ENCODE measurements at places on chromosomes 7 and 10. TPM values are rescaled to one million over a fixed set of nuclear protein-coding genes. Genes with fewer than 3 reads are reported as not detected.
A peak's percentile ranks its signal among the peaks of the same experiment; 100 is the strongest.

Gene KCP
- not detected for total RNA-seq

Gene CCL24
- not detected for total RNA-seq

Gene RBP3
- total RNA-seq: not detected

Gene UTF1
- total RNA-seq: not detected

Gene CTAGE4
- total RNA-seq: not detected

Gene MRC1
- 250 TPM for total RNA-seq

Gene IFIT1
- 1.0 TPM for total RNA-seq

Gene ZNF503
- 1.4 TPM for total RNA-seq

Gene MYL7
- not detected for total RNA-seq

Gene MTURN
- 15.0 TPM for total RNA-seq

Gene GPER1
- 2.3 TPM for total RNA-seq

Gene PON3
- 0.13 TPM for total RNA-seq

Gene HKDC1
- total RNA-seq: 0.13 TPM

Gene DRGX
- total RNA-seq: not detected

GRCh38 chr7:45564886-45565455 is 9.2 kb upstream of the ADCY1 start:
- DNase-seq: no peak

DNA sequence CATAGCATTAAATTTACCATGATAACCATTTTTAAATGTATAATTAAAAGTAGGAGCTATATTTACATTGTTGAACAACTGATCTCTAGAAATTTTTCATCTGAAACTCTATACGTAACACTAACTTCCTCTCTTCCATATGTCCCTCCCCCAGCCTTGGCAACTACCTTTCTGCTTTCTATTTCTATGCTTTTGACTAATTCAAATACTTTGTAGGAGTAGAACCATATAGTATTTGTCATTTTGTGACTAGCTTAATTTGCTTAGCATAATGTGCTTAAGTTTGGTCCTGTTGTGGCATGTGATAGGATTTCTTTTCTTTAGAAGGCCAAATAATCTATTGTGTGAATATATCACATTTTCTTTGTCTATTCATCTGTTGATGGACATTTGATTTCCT is 225.3 kb upstream of the POT1 start:
- DNase-seq: no peak

DNA sequence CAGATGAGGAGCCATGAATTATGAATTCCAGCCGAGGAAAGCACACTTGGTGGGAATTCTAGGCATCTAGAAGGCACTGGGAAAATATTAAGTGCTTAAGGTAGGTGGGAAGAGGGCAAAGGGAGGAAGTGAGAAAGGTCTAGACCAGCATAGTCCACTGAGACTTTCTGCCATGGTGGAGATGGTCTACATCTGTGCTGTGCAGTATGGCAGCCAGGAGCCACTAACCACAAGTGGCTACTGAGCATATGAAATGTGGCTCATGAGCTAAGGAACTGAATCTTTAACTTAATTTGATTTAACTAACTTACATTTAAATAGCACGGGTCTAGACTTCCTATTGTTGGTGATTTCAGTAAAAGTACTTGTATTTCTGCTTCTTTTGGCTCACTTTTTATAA is 82.5 kb upstream of the SEM1 start:
- no peak for DNase-seq

- DNase-seq: no peak
Measured at GRCh38 chr10:101400585-101400984, 46.6 kb downstream of the BTRC start.

DNA sequence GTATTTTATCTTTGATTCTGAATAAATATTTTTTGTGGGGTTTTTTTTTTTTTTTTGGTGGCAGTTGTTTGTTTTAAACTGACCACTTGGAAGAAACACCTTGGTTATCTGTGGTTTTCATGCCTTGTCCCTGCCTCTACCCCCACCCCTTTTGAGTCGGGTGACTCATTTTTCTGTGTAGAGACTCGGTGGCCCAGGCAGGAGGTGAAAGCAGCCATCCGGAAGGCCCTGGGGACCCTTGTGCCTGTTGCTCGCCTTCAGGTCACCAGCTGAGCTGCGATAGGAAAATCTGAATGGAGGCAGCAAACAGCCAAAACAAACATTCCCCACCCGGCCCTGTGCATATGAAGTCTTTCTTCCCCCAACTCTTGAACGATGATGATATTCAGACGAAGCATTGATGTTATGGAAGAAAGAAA is 22.8 kb downstream of the CYP17A1 start:
- peak; percentile 78 for DNase-seq

GRCh38 chr7:270351-270983 is 19.5 kb upstream of the FOXL3 start:
- no peak for DNase-seq

- DNase-seq: no peak
Measured at GRCh38 chr7:81685270-81685868, 84.5 kb downstream of the HGF start.

GRCh38 chr10:30178356-30178964 is 119.1 kb upstream of the JCAD start:
- no peak for DNase-seq

- DNase-seq: no peak
Measured at GRCh38 chr10:33800545-33800944, 466.1 kb upstream of the NRP1 start.

DNA sequence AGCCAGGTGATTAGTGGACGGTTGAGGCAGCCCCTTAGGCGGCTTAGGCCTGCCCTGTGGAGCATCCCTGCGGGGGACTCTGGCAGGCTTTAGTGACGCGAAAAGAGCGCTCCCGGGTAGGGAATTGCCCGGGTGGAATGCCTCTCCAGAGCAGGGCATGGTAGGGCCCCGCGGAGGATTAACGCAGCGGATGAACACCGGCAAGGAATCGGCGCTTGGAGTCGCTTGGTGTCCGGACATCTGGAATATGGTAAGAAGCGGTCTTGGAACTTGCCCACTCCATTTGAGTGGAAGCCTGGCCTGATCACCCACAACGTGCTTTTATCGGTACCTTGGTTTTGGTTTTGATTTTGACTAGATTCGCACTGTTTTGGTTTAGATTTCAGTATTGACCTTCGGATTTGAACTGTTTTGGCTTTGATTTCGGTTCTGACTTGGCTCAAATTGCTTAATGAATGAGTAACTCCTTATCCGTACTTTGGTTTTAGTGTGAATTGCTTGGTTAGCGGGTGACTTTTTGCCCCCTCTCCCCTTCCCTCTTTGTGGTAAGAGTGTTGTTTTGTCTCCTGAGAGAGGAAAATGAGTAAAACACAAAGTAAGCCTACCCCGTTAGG is 24.2 kb upstream of the CHST3 start:
- no peak for DNase-seq

DNA sequence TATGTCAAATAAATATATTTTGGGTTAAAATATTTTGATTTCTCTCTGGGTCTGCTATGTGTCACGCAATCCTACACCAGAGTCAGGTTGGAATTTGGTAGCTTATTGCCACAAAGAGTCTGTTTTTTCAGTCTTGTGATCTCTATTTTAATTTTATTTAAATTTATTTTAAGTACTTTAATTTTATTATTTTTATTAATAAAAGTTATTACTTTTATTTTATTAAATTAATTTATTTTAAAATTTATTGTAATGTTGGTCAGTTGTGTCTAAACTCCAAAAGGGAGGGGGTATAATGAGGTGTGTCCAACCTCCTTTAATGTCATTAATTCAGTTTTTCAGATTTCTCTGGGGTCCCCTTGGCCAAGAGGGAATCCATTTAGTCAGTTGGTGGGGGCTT is 42.8 kb upstream of the RAB18 start:
- no peak for DNase-seq

DNA sequence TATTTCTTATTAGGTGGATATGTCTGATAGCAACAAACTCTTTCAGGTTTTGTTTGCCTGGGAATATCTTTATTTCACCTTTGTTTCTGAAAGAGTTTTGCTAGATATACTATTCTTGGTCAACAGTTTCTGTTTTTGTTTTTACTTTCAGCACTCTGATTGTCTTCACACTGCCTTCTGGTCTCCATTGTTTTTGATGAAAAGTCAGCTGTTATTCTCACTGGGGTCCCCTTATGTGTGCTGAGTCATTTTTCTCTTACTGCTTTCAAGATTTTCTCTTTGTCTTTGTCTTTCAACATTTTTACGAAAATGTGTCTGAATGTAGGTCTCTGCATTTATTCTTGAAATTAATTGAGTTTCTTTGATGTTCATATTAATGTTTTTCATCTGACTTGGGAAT is 15.2 kb upstream of the RASSF4 start:
- no peak for DNase-seq

DNA sequence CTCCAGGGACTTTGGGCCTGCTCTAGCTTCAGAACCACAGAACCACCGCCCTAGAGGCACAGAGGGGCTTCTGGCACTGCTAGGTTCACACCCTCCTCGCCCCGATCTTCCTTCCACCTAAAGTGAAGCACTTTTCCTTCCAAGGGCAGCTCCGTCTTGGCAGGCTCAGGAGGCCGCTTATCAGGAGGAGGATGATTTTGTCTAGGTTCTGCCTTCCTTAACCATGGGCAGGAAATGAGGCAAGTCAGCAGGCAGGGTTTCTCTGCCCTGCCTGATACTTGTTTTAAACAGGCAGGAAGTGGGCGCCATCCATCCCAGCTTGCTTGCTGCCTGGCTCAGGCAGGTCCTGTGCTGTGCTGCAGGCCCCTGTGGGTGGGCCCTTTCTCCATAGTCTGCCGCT is 8.3 kb upstream of the ATP6V0E2 start:
- DNase-seq: no peak

- no peak for DNase-seq
Measured at GRCh38 chr10:3622845-3623621, 162.0 kb downstream of the KLF6 start.

DNA sequence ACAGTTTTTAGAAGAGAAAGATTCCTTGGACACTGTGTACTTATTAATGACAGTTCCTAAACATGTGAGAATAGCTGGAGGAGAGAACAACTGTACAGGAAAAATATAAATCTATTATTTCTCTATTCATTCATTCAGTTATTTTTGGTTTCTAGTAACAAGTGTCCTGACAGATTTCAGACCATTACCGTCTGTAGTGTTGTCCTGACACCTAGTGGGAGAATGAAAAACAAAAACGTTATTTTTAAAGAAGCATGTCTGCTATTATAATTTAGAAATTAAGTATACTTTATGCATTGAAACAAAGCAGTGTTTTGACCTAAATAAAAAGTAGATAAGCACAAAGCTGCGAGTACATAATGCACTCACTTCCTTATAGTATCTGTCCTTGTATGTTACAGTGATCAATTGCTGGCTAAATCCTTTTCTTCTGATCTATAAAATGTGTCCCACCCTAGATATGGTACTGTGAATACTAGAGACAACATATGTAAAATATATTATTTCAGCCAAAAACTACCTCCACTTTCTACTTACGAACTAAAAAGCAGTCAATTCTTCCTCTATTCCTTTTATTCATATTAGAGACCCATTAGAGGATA is 575.6 kb downstream of the ARL4A start:
- DNase-seq: peak; percentile 48

DNA sequence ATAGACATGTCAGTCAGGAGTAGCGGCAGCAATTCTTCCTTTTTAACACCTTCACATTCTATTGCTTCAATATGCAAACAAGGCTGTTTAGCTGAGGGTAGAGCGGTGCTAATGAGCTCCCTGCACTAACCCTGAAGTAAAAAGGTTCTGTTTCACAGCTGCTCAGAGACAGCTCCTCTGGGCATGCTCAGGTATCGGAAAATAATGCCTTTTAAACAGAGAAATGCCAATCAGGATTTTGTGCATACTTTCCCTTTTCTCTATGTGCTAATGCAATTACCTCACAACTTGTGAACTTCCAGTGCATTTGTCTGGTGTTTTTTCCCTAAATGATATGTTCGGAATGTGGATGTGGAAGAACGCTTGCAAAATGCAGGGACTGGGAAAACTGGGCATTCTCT is 307.7 kb upstream of the FZD8 start:
- DNase-seq: no peak

GRCh38 chr10:74084955-74085354 is 65.7 kb downstream of the AP3M1 start:
- DNase-seq: no peak

- no peak for DNase-seq
Measured at GRCh38 chr10:106107706-106108105, 1056.8 kb downstream of the SORCS1 start.

DNA sequence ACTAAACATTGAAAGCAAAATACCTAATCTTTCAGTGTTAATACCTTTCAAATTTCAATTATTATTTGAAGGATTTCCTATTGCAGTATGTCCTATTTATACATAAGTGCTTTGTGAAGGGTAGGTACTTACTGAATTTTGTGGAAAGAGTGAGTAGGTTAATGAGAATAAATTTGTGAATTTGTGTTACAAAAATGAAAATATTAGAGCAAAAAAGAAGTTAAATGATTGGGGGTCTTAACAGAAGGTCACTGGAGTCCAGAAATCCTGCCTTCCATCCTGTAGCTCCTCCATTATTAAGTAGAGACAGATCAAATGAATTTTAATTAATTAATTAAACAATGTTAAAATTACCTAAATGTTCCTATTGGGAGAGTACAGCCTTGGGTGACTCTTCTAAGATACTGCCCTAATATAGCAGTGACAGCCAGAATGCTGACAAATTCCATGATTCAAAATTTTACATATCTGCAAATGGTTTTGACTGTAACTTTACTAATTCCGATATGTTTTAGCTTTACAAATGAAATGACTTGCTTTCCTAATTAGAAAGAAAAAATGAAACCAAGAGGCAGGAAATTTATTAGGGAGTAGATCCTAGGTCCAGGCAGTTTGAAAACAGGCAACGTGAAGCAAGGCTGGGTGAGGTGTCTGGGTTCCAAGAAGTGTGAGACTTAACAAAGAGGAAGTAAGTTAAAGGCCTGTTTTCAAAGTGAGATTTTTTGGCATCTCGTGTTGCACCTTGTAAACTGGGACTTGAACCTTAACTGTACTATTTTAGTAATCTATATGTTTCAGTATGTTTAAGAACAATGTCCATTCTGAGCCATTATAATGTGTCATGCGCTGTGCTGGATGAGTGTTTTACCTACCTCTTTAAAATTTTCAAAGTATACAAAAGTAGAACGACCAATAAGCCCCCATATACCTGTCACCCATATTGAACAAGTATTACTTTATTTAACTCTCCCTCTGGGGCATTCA is 1.5 kb downstream of the PIK3CG start:
- DNase-seq: no peak

DNA sequence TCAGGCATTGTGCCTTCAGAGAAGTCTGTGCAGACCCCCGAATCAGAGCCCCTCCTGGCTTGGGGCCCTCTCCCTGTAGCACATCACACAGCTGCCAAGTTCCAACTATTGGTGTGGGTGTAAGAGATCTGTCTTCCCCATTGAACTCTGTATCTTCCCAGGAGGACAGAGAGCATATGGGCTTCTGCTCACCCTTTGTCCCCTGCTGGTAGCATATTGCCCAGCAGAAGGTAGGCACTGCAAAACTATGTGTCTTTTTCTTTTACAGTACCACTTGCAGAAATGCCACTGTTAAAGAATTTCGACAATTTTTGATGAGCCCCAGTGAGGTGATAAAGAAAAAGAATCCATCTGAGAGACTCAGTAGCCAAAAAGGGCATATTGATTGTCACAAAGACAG is 59.6 kb downstream of the NPY start:
- no peak for DNase-seq

- DNase-seq: no peak
Measured at GRCh38 chr7:156178214-156178613, 366.0 kb upstream of the SHH start.
